CMK (cell line): ENCODE measurements at places on chromosomes 11 and 22.

- no peak for DNase-seq
These were observed 8.7 kb downstream of the TSKU start for GRCh38 chr11:76791861-76792260.

DNA sequence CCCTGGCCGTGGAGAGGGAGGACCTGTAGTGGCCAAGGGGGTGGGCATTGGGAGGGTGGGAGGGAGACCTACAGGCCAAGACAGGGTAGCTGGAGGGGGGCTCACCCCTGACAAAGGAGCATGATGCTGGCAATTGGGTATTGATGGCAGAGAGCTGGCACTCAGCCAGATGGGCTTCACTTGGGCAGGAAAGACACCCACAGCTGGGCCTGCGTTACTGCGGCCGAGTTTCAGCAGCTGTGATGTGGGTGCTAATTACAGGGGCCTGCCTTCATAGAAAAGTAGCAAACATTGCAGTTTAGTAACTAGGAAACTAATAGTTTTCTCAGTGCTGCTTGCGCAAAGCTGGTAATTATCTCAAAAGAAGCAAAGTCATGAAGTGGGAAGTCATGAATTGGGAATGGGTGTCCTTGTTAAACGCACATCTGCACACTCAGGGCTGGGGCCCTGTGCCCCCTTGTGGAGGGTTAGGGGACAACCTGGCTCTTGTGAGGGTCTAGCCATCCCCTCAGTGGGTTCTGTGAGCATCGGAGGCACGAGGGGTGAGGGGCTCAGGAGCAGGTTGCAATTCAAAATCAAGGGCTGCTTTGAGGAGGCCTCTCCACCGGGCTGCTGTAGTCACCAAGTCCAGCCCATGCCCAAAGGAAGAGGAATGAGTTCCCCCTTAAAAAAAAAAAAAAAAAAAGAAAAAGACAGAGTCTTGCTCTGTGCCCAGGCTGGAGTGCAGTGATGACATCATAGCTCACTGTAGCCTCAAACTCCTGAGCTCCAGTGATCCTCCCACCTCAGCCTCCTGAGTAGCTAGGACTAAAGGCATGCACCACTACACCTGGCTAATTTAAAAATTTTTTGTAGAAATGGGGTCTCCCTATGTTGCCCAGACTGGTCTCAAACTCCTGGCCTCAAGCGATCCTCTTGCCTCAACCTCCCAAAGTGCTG lies 24.4 kb upstream of the TXNRD2 start:
- no peak for DNase-seq

GRCh38 chr11:102293873-102294601 lies 23.2 kb upstream of the BIRC3 start:
- DNase-seq: peak; percentile 45

GRCh38 chr11:39960206-39960605 lies 1499.2 kb downstream of the LRRC4C start:
- no peak for DNase-seq
